ENCODE measurements at places on chromosomes 4 and X.

DNA sequence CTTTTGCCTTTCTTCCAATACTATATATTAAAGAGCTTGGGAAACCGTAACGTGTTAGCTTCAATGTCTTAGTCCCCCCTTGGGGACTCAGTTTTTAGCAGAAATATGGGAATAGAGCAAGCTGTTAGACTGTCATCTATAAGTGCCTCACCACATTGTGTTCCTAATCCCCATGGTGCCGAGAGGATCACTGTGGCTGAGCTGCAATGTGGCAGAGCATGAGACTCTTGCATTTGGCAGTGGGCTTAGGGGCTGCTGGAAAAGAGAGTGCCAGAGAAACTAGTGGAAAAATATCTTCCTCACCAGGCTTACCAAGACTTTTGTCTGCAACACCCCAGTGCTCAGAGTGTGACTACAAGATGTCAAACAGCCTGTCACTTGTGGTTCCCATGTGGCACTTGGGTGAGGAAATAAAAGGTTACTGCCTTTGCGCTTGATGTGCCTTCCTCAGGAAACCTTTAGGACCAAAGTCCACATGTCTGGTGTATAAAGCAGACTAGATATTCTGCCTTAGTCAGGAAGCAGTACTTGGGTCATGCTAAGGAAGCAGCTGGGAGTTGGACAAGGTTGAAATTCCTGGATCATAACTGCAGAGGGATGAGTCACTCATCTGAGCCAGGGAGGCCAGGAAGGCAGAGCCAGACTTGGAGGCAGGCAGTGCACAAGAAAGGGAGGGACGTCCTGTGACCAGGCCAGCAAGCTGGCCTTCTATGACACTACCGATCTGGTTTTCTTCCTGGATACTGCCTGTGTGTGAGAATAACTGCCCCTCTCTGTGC lies 9.7 kb upstream of the MAGEA4 start:
- no peak for DNase-seq

- DNase-seq = no peak
Observed at GRCh38 chr4:87067124-87067885, 132.5 kb downstream of the AFF1 start.

- DNase-seq = no peak
Observed at GRCh38 chrX:68894513-68895340, 65.9 kb downstream of the EFNB1 start.

- DNase-seq = no peak
Observed at GRCh38 chrX:133796282-133796681, 189.1 kb downstream of the GPC3 start.

GRCh38 chr4:86500527-86500926 lies 93.6 kb upstream of the PTPN13 start:
- DNase-seq = no peak

DNA sequence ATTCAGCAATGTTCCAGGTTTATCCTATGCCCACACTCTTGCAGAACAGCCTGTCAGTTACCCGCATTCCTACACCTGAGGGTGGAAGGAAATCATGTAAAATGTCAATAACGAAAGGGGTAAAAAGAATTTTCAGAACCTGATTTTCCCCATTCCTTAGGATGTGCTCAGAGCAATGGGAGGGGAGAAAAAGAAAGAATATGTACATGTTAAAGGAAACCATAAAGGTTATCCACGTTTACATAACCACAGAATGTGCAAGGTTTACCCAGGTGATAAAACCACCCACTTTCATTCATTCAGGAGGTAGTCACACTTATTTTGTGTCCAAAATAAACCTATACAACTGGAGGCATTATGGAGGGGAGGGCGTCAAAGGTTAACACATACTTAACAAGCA lies 335.5 kb downstream of the ZNF674 start:
- DNase-seq = no peak

GRCh38 chr4:186029571-186030398 lies 39.2 kb upstream of the TLR3 start:
- no peak for DNase-seq

DNA sequence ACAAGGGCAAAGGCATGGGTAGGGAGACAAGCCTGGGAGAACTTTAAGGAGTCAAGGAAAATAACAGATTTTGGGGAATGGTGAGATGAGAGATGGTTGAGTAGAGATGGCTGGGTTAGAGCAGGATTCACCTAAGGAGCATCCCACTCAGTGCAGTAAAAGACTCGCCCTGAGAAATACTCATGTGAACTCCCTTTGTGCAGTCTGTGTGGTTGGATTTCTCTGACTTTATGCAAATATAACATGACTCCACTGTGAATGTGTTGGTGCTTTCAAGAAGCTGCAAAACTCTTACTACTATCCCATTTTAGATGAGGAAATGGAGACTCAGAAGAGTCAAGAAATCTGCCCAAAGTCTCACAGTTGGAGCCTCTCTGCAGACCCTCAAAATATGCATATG lies 129.8 kb upstream of the LIMCH1 start:
- no peak for DNase-seq

DNA sequence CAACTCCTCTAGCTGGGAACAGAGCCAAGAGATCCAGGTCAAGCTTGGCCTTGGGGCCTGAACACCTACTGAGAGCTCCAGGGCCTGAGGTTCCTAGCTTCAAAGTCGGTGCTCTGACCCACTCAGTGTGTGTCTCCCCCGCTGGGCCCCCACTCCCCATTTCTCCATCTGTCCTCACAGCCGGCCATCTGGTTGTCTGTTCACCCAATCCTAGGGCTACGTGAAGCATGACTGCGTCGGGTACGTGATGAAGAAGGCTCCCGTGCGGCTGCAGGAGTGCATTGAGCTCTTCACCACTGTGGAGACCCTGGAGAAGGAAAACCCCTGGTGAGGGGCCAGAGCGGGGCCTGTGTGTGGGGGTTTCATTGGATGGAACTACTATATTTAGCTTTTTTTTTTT lies 12.3 kb downstream of the USP11 start:
- no peak for DNase-seq

DNA sequence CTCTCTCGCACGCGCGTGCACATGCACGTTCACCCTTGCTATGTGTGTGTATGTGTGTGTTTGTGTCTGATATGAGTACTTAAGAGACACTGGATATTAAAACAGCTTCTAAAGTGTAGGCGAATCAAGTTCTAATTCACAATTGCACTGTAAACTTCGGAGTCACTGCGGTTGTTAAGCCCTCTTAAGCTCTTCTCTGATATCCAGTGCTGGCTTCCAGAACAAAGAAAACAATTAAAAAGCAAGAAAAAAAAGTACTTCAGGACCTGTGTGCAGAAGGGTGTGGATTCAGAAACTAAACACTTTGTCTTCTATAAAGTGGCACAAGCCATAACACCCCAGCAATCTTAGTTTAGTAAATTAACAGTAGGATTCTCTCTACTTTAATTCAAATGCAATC lies 300.2 kb downstream of the PCDH7 start:
- DNase-seq = no peak

DNA sequence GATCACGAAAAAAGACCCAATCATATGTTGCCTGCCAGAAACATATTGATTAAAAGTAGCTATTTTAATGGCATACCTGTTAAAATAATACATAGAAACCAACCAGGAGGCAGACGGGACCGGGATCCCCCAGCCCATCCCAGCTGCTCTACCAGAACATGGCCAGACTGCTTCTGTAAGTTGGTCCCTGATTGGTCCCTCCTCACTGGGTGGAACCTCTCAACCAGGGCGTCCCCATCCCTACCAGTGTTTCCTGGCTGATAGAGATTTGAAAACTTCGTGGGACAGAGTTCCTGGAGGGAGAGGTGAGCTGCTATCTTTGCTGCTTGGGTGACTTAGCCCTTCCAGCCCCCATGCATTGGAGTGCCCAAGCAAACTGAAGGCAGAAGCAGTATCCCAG lies 256.2 kb downstream of the TRAM1L1 start:
- no peak for DNase-seq

GRCh38 chrX:79524642-79525041 lies 157.5 kb upstream of the ITM2A start:
- no peak for DNase-seq

- no peak for DNase-seq
Observed at GRCh38 chrX:63282077-63282476, 69.1 kb downstream of the SPIN4 start.

DNA sequence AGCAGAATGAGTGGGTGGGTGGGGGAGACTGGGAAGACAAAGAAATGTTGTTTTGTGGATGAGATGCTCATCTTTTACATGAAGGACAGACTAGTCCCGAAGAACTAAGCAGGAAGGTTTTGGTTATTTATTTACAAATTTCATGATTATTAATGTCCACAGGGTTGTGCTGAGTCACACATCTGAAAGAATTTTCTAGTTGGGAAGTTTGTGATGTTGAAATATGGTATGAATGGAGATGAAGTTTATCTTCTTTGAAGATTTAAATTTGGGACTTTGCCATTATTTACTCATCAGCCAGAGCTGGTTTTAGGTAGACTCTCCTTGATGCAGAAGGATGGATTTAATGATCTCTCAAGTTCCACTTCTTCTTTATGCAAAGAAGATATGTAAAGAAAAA lies 75.5 kb downstream of the MOSPD2 start:
- DNase-seq = no peak

- DNase-seq = no peak
Observed at GRCh38 chr4:114077610-114078009, 98.2 kb upstream of the ARSJ start.

- DNase-seq = no peak
Observed at GRCh38 chrX:120377715-120378114, 15.8 kb downstream of the ATP1B4 start.

DNA sequence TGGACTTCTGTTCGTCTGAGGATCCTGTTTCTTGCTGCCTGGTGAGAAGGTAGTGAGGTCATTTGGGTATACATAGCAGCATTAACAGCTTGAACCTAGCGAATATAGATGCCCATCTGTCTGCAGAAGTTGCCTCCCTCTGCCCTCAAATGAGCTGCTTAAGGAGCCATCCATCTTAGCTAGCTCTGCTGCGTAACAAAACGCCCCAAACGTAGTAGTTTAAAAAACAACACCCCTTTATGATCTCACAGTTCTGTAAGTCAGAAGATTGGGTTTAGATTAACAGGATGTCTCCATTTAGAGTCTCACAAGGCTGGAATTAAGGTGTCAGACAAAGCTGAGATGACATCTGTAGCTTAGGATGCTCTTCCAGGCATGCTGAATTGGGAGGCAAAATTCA lies 185.3 kb downstream of the DHRSX start:
- DNase-seq = no peak

DNA sequence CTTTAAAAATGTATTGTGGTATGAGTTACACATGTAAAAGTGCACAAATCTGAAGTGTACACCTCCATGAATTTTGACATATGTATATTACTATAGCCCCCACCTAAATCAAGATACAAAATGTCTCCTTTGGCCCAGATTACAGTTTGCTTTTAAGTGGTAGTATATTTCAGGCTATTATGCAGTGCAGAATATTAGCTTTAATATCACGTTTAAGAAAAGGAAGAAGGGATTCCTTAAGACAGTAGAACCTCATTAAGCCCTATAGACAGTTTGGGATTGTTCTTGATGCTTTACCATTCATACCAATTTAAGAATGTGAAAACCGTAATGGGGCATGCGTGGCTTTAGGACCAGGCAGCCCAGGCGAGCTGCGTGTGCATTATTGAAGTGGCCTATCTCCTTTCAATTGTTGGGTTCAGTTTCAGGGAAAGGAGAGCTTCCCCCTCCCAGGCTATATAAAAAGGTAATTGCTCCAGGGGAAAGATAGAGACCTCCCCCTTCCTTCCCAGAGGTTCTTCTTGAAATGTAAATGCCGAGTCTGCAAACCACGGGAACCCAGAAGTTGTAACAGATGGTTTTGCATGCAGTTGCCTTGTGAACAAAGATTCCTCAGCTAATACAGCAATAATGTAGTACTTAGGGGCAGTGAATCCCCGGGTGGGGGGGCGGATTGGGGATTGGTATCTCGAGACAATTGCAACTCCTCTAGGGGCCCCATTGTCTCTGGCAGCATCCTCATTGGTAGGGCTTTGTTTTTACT lies 106.1 kb downstream of the UCHL1 start:
- DNase-seq = no peak

- no peak for DNase-seq
Observed at GRCh38 chr4:82889287-82889686, 1.7 kb downstream of the SEC31A start.

DNA sequence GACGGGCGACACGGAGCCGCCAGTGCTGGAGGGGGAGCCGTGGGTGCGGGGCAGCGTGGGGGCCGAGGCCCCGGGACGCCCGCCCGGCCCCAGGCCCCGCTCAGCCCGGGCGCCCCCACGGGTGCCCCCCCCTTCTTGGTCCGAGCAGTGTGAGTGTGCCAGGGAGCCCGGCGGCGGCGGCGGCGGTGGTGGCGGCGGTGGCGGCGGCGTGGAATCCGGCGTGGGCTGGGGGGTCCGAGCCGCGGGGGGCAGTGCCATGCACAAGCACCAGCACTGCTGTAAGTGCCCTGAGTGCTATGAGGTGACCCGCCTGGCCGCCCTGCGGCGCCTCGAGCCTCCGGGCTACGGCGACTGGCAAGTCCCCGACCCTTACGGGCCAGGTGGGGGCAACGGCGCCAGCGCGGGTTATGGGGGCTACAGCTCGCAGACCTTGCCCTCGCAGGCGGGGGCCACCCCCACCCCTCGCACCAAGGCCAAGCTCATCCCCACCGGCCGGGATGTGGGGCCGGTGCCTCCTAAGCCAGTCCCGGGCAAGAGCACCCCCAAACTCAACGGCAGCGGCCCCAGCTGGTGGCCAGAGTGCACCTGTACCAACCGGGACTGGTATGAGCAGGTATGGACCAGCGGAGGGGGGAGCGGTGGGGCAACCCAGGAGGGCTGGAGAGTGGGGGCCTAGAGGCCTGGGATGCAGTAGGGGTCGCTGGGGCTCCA lies 466 bp downstream of the DLG3 start:
- DNase-seq = no peak

DNA sequence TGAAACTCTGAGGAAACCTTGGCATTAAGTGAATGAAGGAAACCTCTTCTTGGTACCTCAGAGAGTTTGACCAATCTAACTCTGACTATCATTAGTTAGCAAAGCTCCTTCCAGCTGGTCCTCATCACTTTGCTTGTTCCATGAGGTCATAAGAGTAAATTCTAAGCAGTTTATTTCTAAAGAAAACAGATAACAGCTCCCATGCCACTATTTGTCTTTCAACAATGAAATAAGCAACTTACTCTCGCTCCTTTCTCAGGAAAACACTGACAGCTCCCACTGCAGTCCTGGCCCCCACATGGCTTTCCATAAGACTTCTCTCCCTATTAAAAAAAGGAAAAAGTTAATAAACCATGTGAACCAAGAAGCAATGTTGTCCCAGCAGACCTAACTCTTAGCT lies 127.7 kb downstream of the COL4A6 start:
- no peak for DNase-seq

GRCh38 chrX:23930894-23931604 lies 23.2 kb downstream of the CXorf58 start:
- DNase-seq = no peak

DNA sequence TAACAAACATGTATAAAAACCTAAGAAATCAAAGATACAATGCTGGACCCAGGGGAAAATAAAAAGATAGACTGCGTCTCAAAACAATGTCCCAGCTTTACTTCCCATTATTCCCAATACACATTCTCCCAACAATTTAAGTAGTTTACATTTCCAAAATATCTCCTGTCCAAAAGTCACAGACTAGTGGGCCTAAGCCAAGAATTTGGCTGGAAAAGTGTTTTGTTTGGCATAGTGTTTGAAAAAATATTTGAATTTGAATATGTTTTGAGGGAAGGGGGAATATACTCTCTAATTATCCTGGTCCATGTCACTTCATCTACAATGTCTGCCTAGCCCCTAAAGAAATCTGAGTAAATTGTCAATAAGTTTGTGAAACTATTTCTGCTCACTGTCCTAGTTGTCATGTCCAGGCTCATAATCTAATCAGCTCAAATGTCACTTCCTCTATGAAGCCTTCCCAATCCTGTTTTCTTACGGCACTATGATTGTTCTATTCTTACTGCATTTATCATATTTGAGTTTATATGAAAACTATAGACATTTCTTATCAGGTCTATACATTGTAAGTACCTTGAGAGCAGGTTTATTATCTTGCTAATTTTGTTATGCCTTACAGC lies 74.4 kb downstream of the SEC24D start:
- no peak for DNase-seq

All from activated CD4-positive, alpha-beta T cell treated with anti-CD3 and anti-CD28 coated beads for 1 hour (primary cell).